ENCODE measurements at places on chromosomes 6 and 20.

- DNase-seq, result no peak
Observed at GRCh38 chr6:117303323-117303722, 38.0 kb downstream of the VGLL2 start.

DNA sequence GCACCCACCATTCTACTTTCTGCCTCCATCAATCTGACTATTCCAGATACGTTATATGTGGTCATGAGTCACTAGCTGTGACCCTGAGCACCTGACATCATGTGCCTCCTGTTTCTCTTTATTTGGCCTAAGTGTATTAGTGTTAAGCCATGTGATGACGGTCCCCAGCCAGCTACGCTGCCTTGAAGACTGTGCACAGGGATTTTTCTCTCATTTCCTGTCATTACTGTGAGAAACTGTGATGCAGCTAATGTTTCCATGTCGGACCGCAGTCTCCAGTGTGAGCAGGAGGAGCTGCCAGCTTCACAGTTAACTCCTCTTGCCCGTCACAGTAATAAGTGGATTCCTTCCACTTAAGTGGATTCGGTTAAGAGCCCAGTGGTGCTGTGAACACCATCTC lies 9.9 kb upstream of the SPATS1 start:
- no peak for DNase-seq

GRCh38 chr6:100153636-100154275 lies 159.7 kb upstream of the MCHR2 start:
- no peak for DNase-seq

GRCh38 chr20:53136473-53136872 lies 164.3 kb downstream of the TSHZ2 start:
- no peak for DNase-seq

DNA sequence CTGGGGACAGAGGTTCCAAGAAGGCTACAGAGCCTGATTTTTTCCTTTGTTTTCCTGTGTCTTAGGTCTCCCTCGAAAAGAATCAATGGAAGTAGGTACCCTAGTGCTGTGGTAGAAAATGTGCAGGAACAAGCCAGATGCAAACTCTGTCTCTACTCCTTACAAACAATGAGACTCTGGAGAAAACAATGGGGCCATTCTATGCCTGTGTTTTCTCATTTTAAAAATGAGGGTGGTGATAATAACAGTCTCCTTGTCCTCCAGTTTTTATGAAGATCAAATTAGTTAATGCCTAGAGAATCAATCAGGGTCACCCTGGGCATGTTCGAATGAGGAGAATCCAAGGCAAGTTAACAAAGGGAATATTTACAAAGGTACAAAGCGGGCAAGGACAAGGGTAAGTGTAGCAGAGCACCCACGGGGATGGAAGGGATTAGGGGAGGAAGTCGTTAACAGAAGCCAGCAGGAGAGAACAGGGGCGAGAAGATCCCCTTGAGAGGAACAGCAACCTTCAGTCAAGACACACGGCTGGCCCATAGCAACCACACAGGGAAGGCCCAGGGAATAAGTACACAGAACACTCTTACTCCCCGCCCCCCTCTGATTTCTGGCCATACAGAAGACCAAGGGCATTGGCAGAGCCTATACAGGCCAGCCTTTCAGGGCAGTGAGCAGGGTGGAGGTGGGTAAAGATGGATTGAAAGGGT lies 342.8 kb downstream of the PTPRT start:
- DNase-seq, result no peak

- no peak for DNase-seq
Observed at GRCh38 chr6:111338843-111339242, 144.2 kb downstream of the REV3L start.

GRCh38 chr20:21575981-21576740 lies 62.3 kb upstream of the NKX2-2 start:
- DNase-seq, result no peak

GRCh38 chr6:137879885-137880745 lies 13.1 kb downstream of the TNFAIP3 start:
- DNase-seq, result no peak

DNA sequence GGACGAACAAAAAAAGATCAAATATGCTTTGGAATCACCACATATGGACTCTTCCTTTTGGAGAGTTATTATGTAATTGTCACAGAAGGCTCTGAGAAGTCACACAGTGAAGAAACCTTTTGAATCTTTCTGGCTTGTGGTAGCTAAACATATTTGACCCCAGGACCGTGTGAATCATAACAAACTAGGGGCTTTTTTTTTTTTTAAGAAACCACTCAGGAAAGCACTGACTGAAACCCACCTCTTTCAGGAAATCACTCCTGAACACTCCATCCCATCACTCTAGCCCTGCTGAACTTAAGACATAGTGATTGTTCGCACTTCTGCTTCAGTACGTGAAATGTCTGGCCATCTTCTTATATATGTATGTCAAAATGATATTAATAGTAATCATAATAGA lies 495.9 kb upstream of the ARID1B start:
- DNase-seq, result no peak

- peak; percentile 50 for DNase-seq
Observed at GRCh38 chr6:18997375-18997826, 610.3 kb downstream of the RNF144B start.

GRCh38 chr6:51542475-51542874 lies 544.9 kb downstream of the PKHD1 start:
- DNase-seq, result no peak

GRCh38 chr6:106746652-106747051 lies 117.3 kb downstream of the QRSL1 start:
- no peak for DNase-seq

DNA sequence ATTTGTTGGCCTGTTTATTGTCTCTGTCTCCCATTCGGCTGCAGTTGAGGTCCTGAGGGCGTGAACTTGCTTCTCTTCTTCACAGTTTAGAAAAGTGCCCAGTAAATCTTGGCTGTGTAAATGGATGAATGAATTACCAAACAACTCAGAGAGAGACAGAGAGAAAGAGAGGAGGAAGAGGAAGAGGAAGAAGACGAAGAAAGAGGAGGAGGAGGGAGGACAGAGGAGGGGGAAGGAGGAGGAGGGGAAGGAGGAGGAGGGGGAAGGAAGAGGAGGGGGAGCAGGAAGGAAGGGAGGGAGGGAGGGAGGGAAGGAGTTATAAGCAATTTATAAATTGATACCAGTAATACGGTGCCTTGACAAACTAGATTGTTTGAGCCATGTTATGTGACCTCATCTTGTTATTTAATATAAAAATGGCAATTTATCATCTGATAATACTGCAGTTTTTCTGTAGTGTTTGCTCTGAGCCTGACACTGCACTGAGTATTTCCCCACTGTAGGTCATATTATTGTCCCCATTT lies 18.7 kb downstream of the HCK start:
- DNase-seq, result no peak

DNA sequence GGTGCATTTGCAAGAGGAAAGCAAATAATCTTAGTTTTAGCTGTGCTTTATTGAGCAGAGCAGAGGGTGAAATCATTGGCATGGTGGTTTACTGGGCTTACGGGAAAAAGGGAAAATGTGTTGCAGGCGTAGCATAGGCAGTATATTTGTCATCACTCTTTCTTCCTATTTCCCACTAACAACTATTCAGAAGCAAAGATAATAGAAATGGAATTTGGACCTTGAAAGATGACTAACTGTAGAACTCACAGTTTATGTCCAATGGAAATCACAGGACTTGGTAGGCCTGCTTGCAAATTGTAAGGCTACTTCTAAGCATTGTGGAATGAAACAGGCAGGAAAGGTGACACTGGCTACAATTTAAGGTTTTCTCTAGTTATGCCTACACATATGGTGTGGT lies 611.9 kb upstream of the MAN1A1 start:
- DNase-seq, result no peak
